ENCODE measurements at places on chromosomes 1 and 21.

GRCh38 chr21:42535602-42536171 lies 22.0 kb downstream of the SLC37A1 start:
- DNase-seq, result no peak

GRCh38 chr1:184078564-184079249 lies 27.2 kb downstream of the TSEN15 start:
- DNase-seq, result no peak

DNA sequence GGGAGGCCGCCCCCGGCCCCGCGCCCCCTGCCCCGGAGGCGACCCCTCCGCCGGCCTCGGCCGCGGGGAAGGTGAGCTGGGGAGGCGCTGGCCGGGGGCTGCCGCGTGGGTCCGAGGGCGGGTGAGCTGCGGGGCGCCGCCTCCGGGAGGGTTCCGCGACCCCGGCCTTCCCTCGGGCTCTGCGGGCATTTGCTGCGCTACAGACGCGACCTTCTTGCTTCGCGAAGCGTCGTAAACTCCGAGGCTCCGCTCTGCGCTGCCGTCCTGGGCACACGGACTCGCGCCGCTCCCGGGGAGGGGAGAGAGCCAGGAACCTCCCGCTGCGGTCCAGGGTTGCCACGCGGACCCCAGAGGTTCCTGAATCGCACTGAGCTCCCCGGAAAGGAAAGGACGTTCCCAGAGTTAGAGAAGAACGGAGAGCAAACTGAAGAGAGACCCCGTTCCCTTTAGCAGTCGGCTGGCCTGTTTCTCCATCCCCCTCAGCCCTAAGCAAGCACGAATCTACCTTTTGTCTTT lies 345 bp downstream of the SLX9 start:
- DNase-seq, result no peak

- DNase-seq, result no peak
Measured at GRCh38 chr21:43971201-43971991, 40.7 kb upstream of the TRAPPC10 start.

DNA sequence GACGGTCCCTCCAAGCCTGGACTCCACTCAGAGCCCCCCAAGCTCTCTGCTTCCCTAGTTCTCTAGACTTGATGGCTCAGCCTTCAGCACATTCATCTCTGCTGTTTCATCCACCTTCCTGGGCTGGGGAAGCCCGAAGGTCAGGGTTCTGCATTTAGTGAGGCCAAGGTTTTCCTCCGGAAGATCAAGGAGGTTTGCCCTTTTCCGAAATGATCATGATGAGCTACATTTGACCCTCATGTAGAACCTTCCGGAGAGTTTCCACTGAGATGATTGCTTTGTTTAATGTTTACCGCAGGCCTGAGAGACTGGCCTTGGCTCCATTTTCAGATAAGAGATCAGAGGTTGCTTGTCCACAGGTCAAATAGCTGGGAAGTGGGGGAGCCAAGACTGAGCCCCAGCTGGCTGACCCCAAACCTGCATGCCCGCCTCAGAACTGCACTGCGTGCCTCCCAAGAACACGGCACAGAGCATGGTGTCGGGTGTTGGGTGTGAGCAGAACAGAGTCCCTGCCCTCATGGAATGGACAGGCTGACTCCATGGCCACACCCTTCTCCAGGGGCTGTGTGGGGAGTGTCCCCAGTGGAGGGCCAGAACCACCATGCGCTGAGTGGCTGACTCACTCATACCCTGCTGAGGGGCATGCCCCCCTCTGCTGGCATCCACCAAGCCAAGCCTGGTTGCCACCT lies 200.8 kb upstream of the TMEM51 start:
- DNase-seq, result no peak

- DNase-seq, result no peak
Measured at GRCh38 chr1:164771041-164771618, 212.1 kb downstream of the PBX1 start.

DNA sequence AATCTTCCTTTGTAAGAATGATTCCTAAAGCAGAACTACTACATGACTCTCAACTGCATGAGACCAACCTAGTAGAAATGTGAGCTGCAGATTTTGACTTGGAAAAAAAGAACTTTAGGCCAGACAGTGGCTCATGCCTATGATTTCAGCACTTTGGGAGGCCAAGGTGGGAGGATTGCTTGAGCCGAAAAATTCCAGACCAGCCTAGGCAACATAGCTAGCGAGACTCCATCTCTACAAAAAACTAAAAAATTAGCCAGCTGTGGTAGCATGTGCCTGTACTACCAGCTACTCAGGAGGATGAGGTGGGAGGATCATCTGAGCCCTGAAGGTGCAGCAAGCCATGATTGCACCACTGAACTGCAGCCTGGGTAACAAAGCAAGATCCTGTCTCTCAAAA lies 24.7 kb upstream of the ITLN2 start:
- DNase-seq, result no peak

DNA sequence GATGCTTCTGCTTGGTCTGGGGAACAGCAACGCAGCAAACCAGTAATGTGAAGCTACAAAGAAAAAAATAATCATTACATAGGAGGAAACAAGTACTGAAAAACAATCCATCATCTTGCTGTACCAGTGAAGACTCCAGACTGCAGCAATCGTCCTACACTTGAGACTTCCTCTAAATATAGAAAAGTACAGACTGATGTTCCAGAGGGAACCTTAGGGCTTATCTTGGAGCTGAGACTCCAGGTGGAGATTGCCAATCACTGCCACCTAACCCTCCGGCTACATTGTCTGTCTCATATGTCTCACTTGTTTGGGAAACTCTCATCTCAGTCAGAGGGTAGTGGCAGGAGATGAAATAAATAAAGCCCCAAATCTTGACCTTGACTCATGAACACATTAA lies 9.4 kb upstream of the UHMK1 start:
- no peak for DNase-seq

DNA sequence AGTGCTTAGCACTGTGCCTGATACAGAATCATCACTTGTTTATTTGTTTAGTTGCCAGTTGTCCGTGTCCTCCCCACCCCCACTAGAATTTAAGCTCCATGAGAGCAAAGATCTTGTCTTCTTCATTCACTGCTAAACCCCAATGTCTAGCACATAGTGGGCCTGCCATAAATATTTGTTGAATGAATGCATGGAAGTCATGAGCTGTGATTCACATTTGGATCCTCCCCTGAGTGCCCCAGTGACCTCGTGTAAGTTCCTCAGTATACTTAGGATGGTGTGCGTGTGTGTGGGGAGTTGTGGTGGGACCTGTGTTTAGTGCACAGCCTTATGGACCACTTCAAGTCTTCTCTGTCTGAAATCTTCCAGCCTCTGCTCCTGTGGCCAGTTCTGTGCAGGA lies 23.1 kb downstream of the IER5 start:
- DNase-seq, result no peak

DNA sequence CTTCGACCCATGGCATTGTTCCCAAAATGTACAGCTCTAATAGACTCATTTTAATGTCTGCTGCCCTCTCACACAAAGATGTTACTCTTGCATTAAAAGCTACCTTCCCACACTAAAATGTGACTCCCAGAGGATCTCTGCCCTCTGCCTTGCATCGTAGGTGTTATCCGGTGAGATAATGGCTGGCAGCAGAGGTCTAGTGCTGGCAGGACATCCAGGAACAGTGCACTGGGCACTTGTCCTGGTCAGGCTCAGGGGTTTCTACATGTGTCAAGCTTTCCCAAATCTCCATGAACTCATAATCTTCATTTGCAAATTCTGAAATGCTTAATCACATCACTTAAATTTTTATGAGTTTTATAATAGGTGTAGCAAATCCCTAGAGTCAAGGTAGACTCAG lies 310.6 kb downstream of the LRRIQ3 start:
- no peak for DNase-seq

GRCh38 chr1:185864889-185865517 lies 130.8 kb downstream of the HMCN1 start:
- DNase-seq, result no peak

DNA sequence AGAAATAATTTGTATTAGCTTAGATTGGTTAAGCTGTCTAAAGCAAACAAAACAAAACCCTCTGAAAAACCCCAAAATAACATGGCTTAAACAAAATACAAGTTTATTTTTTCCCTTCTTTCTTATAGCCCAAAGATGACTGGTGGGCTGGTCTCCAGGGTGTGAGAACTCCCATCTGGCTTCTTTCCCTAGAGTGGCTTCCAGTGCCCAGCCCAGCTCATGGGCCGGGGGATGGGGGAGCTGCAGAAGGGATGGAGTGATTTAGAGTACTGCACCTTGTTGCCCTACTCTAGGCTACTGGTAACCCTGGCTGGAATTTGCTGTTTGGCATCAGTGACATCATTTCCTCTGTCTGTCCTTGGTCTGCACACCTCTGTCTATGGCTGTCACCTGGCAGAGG lies 223.0 kb downstream of the PBX1 start:
- DNase-seq, result no peak

DNA sequence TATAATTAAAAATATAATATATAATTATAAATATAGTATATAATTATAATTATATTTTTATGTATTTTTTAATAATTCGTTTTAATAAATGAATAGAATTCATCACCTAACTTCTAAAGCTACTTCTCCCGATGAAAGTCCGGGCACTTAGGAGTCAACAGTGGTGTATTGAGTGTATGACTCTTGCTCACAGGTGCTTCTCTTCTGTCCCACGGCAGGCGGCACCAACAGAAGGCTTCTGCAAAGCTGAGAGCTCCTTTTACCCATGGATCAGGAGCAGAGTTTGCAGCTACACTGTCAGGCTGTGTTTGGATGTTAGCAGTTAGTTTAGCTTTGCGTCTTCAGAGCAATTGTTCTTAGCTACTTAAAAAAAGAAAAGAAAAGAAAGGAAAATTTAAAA lies 122.4 kb downstream of the LIPI start:
- no peak for DNase-seq
